NK-92 treated with Interleukin-12 subunit alpha and Interleukin-12 subunit beta, amount 100 ng/mL, for 24 hours (cell line): ENCODE measurements at places on chromosomes 1 and 21.

DNA sequence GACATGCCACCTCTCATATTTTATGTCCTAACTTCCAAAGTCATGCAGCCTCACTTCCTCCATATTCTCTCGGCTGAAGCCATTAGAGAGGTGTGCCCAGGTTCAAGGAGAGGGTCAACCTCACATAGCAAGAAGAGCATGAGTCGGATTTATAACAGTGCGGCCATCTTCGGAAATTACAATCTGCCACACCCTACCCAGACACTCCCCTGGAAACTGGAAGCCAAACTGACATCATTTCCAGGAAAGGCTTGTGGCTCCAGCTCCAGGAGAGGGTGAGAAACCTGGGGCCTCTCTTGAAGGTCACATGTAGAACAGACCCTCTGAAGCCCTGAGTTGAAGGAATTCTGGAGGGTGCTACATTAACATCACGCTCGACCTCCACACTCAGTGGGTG lies 73.5 kb downstream of the RRAGC start:
- no peak for DNase-seq

GRCh38 chr1:87331365-87332241 lies 2.9 kb downstream of the LMO4 start:
- DNase-seq = peak; percentile 72

DNA sequence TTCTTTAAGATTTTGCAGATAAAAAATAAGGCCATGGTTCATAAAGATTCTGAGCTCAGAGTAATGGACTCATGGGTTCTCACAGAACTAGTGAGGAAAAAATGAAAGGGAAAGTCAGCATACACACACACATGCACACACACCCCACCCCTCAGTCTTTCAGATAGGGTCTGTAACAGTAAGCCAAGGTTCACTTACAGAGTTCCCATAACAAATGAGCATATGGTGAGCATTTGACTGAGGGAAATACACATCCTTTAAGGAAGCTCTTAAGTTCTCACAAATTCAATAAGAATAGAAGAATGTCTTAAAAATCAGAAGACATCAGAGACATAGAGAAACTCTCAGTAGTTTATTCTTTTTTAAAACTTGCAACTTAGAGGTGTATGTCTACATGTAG lies 57.9 kb downstream of the NTMT2 start:
- DNase-seq = no peak

DNA sequence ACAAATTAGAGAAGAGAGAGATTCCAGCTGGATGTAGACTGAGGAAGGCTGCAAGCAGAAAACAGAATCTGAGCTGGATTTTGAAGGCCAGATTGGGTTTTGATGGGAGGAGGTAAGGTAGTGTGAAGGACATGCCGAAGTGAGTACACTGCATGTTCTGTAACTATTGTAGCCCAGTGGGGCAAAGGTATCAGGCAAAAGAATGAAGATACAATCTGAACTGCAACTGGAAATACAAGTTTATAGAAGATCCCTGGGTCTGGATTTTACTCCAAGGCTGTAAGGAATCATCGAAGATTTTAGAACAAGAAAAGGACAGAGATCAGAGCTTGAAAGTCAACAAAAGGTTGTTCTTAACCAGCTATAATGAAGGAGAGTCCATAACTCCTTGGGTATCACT lies 382.0 kb downstream of the KCNH1 start:
- no peak for DNase-seq

GRCh38 chr1:231124746-231125145 lies 37.1 kb upstream of the TRIM67 start:
- DNase-seq = no peak

- DNase-seq = no peak
These were observed 10.9 kb upstream of the DMRTB1 start for GRCh38 chr1:53448241-53448841.

GRCh38 chr1:234597894-234598293 lies 12.1 kb downstream of the IRF2BP2 start:
- peak; percentile 43 for DNase-seq

GRCh38 chr1:88976235-88976634 lies 16.2 kb downstream of the KYAT3 start:
- DNase-seq = no peak

DNA sequence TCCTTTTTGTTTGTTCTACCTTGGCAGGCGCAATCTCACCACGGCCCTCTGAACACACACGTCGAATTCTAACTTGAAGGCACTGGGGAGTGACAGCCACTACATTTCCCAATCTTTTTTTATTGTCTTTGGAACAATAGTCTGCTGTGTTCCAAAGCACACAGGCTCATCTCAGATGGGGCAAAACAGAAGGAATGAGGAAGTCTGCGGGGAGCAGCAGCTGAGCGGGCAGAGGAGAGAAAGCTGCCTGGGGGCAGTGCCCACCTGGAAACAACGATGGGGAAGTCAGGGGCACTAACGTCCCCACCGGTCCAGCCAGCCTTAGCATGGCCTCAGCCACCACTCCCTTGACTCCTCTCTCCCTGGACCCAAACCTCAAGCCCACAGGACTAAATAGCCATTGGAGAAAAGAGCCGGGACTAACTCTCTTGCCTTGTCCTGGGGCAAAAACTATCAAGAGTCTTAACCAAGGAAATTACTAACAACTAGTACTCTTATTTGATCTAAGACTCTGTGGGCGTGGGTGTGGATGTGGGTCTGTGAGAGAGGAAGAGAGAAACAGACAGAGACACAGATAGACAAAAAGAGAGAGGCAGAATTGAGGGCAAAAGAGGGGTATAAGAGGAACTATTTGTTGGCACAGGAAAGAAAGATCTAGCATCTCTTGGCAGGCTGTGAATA lies 34.2 kb downstream of the SYF2 start:
- DNase-seq = no peak

- no peak for DNase-seq
These were observed 123.6 kb upstream of the SPATA6 start for GRCh38 chr1:48595613-48596012.

DNA sequence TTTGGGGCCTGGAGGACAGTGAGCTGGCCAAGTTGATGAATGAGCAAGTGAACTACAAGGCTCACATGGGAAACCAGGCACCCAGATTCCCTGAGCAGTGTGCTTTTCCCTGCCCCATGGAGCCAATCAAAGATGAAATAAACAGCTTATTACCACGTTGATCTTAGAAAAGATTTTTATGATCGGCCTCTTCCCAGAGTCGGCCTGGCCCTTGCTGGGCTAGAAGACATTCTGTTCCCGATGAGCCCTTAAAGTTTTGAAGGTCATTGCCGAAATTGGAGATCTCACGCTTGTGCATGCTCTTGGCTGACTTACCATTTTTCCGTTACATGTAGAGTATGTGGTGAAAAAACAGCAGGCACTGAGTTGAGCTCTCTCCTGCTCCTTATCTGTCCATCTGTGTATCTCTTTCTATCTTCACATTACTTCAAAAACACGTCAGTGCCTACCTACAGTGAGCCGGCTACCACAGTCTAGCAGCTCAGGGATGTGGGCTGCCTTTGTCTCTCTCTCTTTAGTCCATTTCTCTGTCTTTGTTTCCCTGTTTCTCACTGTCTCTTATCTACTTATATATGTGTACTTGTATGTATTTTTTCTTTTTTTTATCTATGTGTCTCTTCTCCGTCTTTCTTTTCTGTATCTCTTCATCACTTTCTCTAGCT lies 248.8 kb upstream of the USP24 start:
- DNase-seq = no peak

GRCh38 chr1:3902571-3903091 lies 2.6 kb upstream of the C1orf174 start:
- no peak for DNase-seq

DNA sequence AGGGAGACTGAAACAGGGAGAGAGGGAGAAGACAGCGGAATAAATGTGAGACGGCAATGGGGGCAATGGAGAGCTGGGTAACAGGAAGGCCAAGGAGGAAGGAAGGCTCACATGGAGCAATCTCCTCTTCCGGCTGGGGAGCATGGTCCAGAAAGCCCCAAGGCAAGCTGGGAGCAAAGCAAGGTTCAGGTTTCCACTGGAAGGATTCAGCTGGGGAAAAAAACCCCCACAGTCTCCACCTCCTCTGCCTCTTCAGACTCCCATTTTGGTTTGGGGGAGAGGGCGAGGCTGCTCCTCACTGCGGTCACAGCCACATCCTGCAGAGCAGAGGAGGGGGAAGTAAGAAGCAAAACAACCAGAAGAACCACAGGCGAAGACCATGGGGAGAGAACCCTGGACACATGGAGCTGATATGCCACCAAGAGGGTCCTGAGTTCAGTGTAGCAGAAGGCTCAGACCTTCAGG lies 650 bp downstream of the TNFAIP8L2 start:
- no peak for DNase-seq

GRCh38 chr1:188782220-188782841 lies 1695.3 kb downstream of the BRINP3 start:
- peak; percentile 3 for DNase-seq

GRCh38 chr1:32372149-32372756 lies 9.9 kb downstream of the TSSK3 start:
- peak; percentile 10 for DNase-seq

GRCh38 chr1:162916821-162917613 lies 56.0 kb upstream of the CCDC190 start:
- no peak for DNase-seq

DNA sequence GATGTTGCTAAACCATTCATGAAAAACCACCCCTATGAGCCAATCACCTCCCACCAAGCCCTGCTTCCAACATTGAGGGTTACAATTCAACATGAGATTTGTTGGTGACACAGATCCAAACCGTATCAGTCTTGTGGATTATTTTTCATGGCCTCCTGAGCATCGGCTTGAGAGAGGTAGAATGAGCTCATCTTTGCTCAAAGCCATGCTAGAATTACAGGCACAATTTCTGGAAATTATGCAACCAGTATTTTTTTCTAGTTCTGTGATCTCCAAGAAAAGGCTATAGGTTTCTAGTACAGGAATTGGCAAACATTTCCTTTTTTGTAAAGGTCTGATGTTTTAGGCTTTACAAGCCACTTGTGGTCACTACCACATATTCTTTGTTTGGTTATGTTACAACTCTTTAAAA lies 219.4 kb downstream of the DUSP10 start:
- DNase-seq = no peak

GRCh38 chr1:41810446-41810845 lies 108.3 kb downstream of the HIVEP3 start:
- no peak for DNase-seq

DNA sequence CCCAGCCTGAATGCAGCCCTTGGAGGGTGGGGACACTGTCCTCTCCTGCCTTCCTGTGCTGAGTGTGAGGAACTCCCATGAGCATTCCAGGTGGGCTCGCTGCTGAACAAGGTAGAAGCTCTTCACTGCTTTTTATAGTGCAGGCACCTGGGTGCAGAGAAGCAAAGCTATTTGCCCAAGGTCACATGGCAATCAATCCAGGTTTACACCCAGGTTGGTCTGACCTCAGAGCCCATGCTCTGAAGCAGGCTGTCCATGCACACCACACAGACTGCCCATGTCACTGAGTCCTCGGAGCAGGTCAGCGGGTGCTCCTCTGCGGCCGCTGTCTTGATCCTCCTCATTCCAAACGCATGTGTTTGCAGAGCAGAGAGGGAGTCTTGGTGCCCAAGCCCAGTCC lies 323.4 kb upstream of the VAMP3 start:
- no peak for DNase-seq
